ENCODE measurements at places on chromosomes 5 and 9.

DNA sequence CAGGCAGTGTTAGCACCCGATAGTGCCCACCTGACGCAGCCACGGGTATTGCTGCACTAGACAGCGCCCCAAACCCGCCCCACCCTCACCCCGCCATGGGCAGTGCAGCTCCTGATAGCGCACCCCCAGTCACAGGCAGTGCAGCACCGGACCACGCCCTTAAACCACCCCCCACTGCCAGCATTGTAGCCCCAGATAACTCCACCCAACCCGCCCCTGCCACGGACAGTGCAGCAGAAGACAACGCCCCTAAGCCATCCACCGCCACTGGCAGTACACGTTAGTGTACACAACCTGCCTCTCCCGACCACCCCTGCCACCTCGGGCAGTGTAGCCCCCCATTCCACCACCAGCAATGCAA lies 825 bp upstream of the PCAT7 start:
- no peak for DNase-seq

- no peak for DNase-seq
Measured at GRCh38 chr5:124686239-124687004, 60.0 kb downstream of the ZNF608 start.

DNA sequence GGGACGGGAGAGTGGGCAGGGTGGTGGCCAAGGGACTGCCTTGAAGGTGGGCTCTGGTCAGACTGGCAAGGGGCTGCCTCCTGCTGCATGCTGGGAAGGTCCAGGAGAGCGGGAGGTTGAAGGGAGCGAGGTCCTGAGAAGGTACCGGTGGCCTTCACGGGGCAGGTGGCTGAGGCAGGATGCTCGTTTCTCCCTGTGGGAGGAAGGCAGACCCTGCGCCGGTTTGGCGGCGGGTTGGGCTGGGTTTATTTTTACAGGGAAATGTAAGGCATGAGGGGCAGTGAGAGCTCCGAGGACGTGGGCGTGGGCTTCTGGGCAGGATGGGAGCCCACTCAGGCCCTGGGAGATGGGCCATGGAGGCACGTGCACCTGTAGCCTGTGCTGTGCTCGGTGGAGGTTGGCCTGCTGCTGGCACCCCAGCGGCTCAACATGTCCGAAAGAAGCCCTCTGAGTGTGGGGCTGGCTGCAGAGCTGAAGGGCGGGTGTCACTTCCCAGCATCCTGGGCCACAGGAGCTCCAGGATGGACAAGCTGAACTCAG lies 27.3 kb downstream of the IER5L start:
- no peak for DNase-seq

- no peak for DNase-seq
Measured at GRCh38 chr5:179609834-179610108, 13.7 kb downstream of the HNRNPH1 start.

GRCh38 chr9:87883274-87883673 lies 597 bp downstream of the SPATA31E1 start:
- no peak for DNase-seq

DNA sequence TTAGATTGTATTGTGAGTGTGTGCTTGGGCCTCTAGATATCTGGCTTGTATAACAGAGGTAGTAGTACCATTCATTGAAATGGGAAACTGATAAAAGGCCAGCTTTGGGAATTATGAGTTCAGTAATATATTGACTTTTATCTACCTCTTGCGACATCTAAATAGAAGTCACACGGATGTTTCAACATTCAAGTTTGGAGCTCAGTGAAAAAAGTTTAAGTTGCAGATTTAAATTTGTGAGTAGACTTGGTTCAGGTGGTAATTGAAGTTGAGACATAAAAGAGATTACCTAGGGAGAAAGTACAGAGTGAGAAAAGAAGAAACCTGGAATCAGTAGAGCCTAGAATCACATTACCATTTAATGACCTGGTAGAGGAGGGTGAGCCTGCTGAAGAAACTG lies 189.5 kb downstream of the FER start:
- DNase-seq: no peak
